ENCODE measurements at places on chromosomes 11 and 22.

GRCh38 chr11:128548649-128549255, 38.6 kb downstream of the ETS1 start:
- no peak for ATAC-seq
- H3K4me1 ChIP-seq, result peaks cover 54% of the 10 kb centered on the region
- H3K27ac ChIP-seq, result peak overlapping the region; percentile 88
- H3K27me3 ChIP-seq, result no peaks in the 10 kb centered on the region
- peak overlapping the region; percentile 79 for H3K4me3 ChIP-seq

DNA sequence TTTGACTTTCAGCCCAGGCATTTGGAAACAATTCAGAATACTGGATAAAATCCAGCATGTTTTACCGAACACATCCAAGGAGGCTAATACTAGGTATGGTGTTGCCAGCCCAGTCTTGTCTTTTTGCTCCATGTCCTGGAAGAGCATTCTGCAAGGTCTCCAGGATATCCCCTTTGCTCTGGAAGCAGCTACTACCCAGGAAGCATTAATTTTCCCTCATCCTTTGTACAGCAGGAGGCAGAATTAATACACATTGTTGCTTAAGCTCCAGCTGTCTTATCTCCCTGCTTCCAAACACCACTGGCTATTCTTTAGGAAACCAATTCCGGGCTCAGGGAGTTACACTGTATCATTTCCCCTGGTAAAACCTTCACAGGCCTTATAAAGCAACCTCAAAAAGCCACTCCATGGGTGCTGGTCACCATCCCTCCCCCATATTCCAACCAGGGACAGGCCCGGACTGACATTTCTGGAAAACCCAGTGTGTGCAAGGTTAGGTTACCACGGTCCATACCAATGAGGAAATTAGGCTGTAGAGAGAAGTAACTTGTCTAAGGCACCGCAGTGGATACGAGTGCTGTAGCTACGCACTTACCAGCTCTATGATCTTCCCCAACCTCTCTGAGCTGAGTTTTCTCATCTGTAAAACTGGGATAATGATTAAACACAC, 1.5 kb upstream of the UBASH3B start:
- H3K4me3 ChIP-seq, result no peak overlapping the region
- H3K4me1 ChIP-seq, result peaks cover 7% of the 10 kb centered on the region
- H3K27ac ChIP-seq, result no peak overlapping the region
- no peaks in the 10 kb centered on the region for H3K36me3 ChIP-seq

GRCh38 chr22:24550028-24550901, 4.7 kb downstream of the GUCD1 start:
- H3K4me3 ChIP-seq, result no peak overlapping the region
- peak overlapping the region; percentile 28 for H3K27ac ChIP-seq
- H3K27me3 ChIP-seq, result no peaks in the 10 kb centered on the region
- ATAC-seq, result no peak
- peaks cover 26% of the 10 kb centered on the region for H3K4me1 ChIP-seq

DNA sequence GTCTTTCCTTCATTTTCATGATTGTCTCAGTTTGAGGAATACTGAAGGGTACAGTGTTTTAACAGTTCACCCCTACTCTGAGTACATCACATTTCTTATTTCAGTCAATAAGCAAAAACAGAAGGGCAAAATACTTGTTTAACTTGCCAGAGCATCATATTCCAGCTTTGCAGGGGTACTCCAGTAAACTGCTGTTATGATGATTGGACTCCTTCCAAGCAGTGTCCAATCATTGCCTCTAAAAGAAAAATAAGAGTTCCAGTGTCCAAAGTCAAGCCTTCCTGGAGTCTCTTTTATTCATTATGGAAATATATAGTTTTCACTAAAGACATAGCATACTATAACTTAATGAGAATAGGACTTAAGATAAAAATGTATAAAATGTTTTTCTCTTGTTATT, 105.1 kb downstream of the FANCF start:
- no peak for ATAC-seq
- no peaks in the 10 kb centered on the region for H3K36me3 ChIP-seq
- no peak overlapping the region for H3K4me3 ChIP-seq
- no peaks in the 10 kb centered on the region for H3K4me1 ChIP-seq

- no peaks in the 10 kb centered on the region for H3K4me1 ChIP-seq
- H3K27me3 ChIP-seq, result no peaks in the 10 kb centered on the region
- no peak overlapping the region for H3K27ac ChIP-seq
- peaks cover 2% of the 10 kb centered on the region for H3K36me3 ChIP-seq
- ATAC-seq, result no peak
- H3K4me3 ChIP-seq, result no peak overlapping the region
Measured at GRCh38 chr11:19181531-19182261, 20.1 kb downstream of the CSRP3 start.

DNA sequence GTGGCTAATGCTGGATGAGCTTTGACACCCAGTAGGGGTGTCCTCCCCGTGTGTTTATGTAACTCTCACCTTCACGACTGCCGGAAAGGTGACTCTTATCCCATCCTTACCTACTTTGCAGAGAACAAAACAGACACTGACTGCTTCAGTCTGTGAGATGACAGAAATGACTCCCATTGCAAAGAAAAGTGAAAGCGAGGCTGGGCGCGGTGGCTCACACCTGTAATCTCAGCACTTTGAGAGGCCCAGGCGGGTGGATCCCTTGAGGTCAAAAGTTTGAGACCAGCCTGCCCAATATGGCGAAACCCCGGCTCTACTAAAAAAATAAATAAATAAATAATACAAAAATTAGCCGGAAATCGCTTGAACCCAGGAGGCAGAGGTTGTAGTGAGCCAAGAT, 106.4 kb upstream of the ANO1 start:
- no peak for ATAC-seq
- no peak overlapping the region for H3K4me3 ChIP-seq
- H3K27ac ChIP-seq, result no peak overlapping the region
- no peaks in the 10 kb centered on the region for H3K4me1 ChIP-seq
- peaks cover 3% of the 10 kb centered on the region for H3K27me3 ChIP-seq
- H3K36me3 ChIP-seq, result no peaks in the 10 kb centered on the region

DNA sequence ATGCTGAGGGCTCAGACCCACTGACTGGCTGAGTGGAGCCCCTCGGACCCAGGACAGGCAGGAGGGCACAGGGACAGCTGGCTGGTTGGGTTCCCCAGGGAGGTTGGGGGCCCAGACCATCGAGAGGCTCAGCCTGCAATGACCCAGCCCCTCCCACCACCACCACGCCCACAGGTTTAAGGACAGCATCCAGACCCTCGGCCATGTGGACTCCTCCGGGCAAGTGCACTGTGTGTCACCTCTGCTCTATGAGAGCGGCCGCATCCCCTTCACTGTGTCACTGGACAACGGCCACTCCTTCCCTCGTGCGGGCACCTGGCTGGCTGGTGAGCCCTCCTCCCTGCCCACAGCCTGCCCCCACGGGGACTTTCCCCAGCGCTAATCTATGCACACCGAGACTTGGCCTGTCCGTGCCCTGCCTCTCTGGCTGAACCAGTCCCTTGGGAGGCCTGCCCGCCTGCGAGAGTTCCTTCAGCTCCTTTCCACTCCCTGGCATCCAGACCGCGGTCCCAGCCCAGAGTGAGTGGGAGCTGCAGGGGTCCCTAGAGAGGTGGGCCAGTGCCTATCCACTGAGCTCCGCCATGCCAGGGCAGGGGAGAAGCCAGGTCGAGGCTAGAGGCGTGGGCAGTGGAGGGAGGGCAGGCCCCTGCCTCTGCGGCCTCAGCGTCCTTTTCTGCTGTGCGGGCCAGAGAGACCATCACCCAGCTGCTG, 2.2 kb downstream of the SUSD2 start:
- no peaks in the 10 kb centered on the region for H3K27me3 ChIP-seq
- no peak for ATAC-seq
- no peak overlapping the region for H3K27ac ChIP-seq
- no peaks in the 10 kb centered on the region for H3K36me3 ChIP-seq
- H3K4me3 ChIP-seq, result no peak overlapping the region

DNA sequence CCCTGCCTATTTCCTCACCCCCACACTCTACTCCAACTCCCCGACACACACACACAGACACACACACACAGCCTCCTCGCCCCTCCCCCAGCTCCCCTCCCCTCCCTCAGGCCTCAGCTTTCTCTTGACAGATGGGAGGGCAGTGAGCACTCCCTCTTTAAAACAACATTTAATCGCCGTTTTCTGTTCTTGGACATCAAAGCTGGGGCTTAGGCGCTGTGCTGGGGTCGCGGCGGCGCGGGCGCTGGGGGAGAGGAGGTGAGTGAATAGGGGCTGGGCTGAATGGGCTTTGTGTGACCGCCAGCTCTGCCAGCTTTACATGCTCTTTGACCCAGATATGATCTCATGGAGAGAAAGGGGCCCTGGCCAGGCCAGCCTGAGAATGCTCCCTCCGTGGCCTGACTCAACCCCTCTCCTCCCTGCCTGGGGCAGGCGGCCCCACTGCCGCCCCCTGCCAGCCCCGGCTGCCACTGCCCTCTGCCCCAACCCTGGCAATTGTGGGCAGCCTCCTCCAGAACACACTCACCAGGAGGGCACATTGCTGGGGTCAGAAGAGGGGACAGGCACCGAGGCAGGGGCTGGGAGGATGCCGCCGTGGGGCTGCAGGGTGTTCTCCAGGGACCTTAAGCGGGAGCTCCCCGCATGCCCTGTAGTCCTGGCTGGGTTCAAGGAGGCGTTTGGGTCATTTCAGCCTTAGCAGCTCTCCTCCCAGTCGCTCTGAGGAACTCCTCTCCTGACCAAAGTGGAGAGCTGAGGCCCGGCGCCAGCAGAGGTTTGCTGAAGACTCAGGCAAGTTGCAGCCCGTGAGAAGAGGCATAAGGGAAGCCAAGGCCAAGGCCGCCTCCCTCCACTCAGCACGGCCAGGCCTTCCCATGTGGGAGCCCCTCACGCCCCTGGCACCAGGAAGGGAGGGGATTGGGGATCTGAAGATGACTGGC, 38.3 kb upstream of the NNMT start:
- H3K27me3 ChIP-seq, result no peaks in the 10 kb centered on the region
- no peak overlapping the region for H3K27ac ChIP-seq
- ATAC-seq, result no peak
- no peak overlapping the region for H3K4me3 ChIP-seq

GRCh38 chr11:64181506-64182411, 4.2 kb upstream of the STIP1 start:
- H3K27me3 ChIP-seq, result no peaks in the 10 kb centered on the region
- no peak overlapping the region for H3K27ac ChIP-seq
- peaks cover 8% of the 10 kb centered on the region for H3K36me3 ChIP-seq
- ATAC-seq, result no peak

DNA sequence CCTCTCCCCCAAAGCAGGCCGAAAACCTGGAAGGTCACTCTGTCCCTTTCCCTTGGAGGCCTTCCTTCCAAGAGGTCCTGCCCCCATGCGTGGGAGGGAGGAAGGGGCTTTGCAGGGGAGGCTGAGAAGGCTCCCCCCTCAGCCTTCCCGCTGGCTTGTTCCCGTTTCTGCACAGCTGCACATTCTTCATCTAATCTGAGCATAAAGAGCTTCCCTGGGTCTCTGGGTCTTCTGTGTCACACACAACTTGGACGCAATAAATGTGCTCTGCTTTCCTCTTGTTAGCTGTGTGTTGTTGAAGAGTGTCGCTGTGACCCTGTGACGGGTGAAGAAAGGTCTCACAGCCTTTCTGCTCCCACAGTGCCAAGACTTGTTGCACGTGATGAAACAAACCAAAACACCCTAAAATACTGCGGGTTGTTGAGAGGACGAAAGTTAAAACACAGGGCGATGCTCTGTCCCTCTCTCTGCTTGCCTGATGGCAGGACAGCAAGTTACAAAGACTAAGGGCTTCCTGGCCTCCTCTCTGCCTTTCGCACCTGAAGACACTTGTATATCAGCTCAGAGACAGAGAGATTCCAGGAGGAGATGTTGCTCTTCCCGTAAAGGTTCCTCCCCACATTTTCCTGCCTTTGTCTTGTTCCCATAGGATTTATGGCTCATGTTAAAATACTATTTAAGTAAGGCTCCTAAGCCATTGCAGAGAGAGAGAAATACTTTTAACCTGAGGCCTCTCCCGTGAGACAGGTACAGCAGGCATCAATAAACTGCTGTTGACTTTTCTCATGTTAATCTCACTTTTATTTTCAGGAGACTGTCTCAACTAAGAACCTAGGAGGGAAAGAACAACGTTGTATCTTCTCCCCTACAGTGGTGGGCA, 15.4 kb upstream of the IFITM3 start:
- ATAC-seq, result no peak
- H3K4me3 ChIP-seq, result no peak overlapping the region
- peak overlapping the region; percentile 46 for H3K27ac ChIP-seq
- no peaks in the 10 kb centered on the region for H3K27me3 ChIP-seq
- H3K36me3 ChIP-seq, result no peaks in the 10 kb centered on the region

GRCh38 chr11:36400766-36401455, 104.8 kb downstream of the PRR5L start:
- H3K4me3 ChIP-seq, result peak overlapping the region; percentile 57
- peaks cover 22% of the 10 kb centered on the region for H3K36me3 ChIP-seq
- H3K4me1 ChIP-seq, result peaks cover 9% of the 10 kb centered on the region
- peak; percentile 21 for ATAC-seq
- no peak overlapping the region for H3K27ac ChIP-seq

DNA sequence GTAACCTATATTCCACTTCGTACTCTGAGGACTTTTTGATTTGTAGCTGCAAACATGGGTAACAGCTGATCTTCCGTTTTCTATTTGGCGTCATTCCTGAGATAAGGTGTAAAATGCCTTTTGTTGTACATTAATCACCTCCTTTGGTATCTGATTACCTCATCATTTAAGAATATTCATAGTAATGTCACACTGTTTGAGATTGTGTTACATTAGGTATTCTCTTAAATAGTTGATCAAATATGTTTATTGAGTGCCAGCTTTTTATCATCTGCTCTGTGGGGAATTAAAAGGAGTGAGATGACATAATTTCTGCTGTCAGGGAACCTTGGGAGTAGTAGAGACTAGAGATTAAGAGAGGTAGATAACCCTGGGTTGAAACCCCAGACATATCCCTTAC, 5.9 kb downstream of the NCAM1 start:
- H3K4me3 ChIP-seq, result no peak overlapping the region
- no peaks in the 10 kb centered on the region for H3K36me3 ChIP-seq

GRCh38 chr11:70247710-70248072, 22.8 kb upstream of the PPFIA1 start:
- peaks cover 9% of the 10 kb centered on the region for H3K4me1 ChIP-seq
- H3K27ac ChIP-seq, result peak overlapping the region; percentile 80
- peaks cover 4% of the 10 kb centered on the region for H3K27me3 ChIP-seq
- no peaks in the 10 kb centered on the region for H3K36me3 ChIP-seq

DNA sequence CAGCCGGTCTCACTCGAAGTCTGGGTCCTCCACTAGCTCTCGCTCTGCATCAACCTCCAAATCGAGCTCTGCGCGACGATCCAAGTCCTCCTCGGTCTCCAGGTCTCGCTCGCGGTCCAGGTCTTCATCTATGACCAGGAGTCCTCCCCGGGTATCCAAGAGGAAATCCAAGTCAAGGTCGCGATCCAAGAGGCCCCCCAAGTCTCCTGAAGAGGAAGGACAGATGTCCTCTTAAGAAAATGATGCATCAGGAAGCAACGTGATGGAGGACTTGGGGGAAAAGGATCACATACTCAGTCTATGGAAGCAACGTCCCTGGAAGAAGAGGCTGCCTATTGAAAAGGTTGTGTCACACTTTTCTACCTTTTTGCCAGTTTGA, 1.1 kb downstream of the SRSF8 start:
- no peak for ATAC-seq
- peaks cover 17% of the 10 kb centered on the region for H3K4me1 ChIP-seq
- peak overlapping the region; percentile 99 for H3K4me3 ChIP-seq
- H3K27ac ChIP-seq, result peak overlapping the region; percentile 97
- peaks cover 35% of the 10 kb centered on the region for H3K36me3 ChIP-seq

GRCh38 chr11:109424901-109425300, 2.9 kb downstream of the C11orf87 start:
- H3K4me1 ChIP-seq, result no peaks in the 10 kb centered on the region
- H3K36me3 ChIP-seq, result no peaks in the 10 kb centered on the region
- peaks cover 19% of the 10 kb centered on the region for H3K27me3 ChIP-seq
- H3K4me3 ChIP-seq, result no peak overlapping the region

Data from activated T-helper 17 cell treated with anti-CD3 and anti-CD28 coated beads, Interleukin-2, amount 50 U/mL, for 72 hours (primary cell).